ENCODE measurements at places on chromosomes 2 and 18.

DNA sequence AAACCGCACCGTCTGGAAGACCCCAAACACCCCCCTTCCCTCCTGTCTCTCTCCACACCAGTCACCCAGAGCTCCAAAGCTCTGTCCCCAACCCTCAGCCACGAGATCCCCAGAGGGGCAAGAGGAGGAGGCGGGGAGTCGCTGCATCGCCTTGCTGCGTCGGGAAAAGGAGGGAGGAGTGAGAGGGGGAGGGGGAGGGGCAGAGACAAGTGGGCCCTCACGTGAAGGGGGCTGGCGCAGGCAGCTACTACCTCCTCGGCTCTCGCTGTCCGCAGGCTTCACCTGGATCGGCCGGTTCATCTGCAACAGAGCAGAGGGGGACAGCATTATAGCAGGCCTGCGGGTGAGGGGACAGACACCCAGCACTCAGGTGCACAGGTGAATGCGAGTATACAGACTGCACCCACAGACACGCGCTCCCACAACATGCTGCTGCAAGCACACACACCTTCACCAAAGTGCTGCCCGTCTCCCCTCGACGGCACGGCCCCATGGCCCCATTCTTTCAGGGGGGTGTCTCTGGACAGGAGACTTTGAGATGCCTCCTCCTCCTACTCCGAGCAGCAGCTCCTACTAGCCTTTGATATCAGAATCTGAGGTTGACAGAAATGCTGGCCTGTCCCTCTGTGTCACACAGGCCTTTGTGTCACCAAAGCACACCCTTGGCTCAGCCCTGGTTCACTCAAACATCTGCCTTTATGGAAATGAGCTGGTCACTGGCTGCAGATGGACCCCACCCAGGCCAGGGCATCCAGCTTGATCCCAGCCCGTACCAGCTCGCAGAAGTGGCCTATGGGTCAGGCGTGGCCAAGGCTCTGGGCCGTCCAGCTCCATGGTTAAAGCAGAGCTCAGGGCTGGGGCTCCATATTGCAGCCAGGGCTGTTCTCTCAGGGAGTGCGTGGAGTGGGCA, 243.8 kb downstream of the CELF4 start:
- H3K4me1 ChIP-seq, result no peaks in the 10 kb centered on the region
- DNase-seq, result no peak
- no peaks in the 10 kb centered on the region for H3K27me3 ChIP-seq
- H3K4me3 ChIP-seq, result no peak overlapping the region
- H3K36me3 ChIP-seq, result no peaks in the 10 kb centered on the region
- no peak overlapping the region for H3K27ac ChIP-seq

DNA sequence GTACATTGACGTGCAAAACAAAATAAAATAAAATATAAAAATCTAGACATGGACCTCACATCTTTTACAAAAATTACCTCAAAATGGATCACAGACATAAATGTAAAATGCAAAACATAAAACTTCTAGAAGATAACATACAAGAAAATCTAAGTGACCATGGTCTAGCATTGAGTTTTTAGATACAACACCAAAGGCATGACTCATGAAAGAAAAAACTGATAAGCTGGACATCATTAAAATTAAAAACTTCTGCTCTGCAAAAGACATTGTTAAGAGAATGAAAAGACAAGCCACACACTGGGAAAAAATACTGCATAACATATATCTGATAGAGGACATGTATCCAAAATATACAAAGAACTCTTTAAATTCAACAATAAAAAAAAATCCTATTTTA, 14.4 kb downstream of the MAP4K3 start:
- no peak for DNase-seq
- no peaks in the 10 kb centered on the region for H3K36me3 ChIP-seq
- no peak overlapping the region for H3K4me3 ChIP-seq
- H3K27me3 ChIP-seq, result no peaks in the 10 kb centered on the region
- peaks cover 6% of the 10 kb centered on the region for H3K4me1 ChIP-seq

GRCh38 chr2:101012706-101013181, 10.7 kb downstream of the RPL31 start:
- DNase-seq, result no peak
- H3K27ac ChIP-seq, result no peak overlapping the region
- H3K27me3 ChIP-seq, result no peaks in the 10 kb centered on the region

DNA sequence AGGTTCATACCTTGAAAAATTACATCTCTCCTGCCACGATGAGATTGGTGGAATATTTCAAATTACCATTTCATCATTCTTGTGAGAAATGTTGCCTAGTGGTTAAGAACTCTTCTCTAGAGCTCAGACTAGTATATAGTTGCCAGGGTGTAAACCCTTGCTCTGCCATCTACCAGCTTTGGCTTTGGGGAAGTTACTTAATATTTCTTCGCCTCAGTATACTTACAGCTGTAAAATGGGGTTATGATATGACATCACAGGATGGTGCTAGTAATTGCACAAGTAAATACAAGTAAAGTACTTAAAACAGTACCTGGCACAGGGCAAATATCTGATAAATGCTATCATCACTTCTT, 1.5 kb downstream of the SPOPL start:
- H3K4me1 ChIP-seq, result peaks cover 11% of the 10 kb centered on the region
- H3K27ac ChIP-seq, result no peak overlapping the region
- H3K27me3 ChIP-seq, result no peaks in the 10 kb centered on the region
- H3K4me3 ChIP-seq, result peak overlapping the region; percentile 78
